ENCODE measurements at places on chromosomes 13 and 19. TPM values are rescaled to one million over a fixed set of nuclear protein-coding genes. Genes with fewer than 3 reads are reported as not detected.

Gene IGFL3
- not detected for total RNA-seq

Gene RXFP2
- total RNA-seq, result not detected

Gene ONECUT3
- not detected for total RNA-seq

Gene ZNF565
- total RNA-seq, result 9.3 TPM

Gene FGF22
- not detected for total RNA-seq

Gene NCR1
- total RNA-seq, result not detected

Gene PSG11
- under 0.01 TPM for total RNA-seq

Gene LAMP1
- total RNA-seq, result 92.0 TPM

Gene SLC15A1
- not detected for total RNA-seq

Measured in regular cardiac myocyte (primary cell).